ENCODE measurements at places on chromosomes 13 and 19.

DNA sequence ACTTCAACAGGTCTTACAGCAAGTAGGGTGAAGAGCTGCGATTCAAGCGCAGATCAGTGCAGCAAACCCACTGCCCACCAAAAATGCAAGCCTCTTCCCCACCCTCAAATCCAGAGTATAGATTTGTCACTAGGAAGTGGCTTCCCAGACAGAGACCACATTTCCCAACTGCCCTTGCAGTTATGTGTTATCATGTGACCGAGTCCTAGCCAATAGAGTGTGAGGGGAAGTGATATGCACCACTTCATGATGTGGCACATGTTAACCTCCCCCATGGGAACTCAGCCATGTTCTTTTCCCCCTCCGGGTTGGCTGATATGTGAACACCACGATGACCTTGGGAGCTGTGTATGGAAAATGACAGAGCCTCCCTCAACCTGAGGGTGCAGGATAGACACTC, 50.8 kb downstream of the MBD3L2B start:
- DNase-seq = no peak

DNA sequence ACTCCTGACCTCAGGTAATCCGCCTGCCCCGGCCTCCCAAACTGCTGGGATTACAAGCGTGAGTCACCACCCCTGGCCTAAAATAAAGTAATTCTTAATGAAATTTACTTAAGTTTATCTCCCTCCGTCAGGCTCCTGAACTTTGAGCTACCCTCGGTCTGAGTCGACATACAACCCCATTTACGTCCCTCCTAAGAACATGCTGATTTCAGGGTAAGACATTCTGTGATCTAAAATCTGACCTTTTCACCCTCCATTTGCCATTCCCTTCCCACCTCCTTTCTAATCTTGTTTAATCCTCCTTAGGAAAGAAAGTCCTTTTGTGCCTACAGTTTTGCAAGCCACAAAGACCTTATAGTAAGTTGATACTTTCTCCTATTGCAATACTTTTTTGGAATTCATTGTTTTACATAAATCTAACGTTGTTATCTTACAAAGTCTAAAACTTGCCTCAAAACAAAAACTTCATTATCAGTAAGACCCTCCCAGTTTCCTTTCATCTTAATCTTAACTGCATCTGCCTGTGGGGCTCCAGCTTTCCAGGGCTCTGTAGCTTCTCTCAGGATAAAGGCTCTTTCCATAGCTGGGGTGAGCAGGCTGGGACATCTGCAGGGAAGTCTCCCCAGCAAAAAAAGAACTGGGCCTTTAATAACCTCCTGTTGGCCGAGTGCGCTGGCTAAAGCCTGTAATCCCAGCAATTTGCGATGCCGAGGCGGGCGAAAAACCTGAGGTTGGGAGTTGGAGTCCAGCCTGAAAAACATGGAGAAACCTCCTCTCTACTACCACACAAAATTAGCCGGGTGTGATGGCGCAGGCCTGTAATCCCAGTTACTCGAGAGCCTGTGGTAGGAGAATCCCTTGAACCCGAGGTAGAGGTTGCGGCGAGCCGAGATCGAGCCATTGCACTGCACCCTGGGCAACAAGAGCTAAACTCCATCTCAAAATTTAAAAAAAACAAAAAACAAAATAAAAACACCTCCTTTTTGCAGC, 143.1 kb downstream of the ZNF737 start:
- DNase-seq = no peak

DNA sequence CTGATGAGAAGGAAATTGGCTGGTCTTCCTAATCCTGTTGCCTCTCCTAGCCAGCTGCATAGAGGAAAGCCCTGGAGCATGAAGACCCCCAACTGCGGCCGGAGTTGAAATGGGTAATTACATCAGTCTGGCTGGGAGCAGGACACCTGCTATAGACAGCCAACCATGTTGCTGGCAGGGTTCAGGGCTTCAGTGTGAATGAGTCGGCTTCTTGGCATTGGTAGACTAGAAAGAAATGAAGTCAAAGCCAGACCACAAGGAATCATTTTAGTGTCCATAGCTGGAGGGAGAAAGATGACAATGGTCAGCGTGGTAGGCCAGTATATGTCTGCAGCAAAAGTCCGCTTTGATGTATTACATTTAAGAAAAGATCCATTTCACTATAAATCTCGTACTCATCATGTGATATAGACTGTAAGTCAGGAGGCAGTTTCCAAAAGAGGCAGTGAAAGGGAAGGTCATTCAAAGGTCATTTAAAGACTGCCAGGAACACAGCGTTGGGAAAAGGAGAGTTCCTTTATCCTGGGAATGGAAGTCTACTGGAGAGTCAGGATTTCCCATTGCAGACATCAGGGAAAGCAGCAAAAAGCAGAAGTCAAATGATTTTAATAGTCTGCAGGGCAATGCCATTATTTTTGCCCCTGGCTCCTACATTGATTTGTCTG, 262.7 kb downstream of the DNAJC15 start:
- DNase-seq = no peak

DNA sequence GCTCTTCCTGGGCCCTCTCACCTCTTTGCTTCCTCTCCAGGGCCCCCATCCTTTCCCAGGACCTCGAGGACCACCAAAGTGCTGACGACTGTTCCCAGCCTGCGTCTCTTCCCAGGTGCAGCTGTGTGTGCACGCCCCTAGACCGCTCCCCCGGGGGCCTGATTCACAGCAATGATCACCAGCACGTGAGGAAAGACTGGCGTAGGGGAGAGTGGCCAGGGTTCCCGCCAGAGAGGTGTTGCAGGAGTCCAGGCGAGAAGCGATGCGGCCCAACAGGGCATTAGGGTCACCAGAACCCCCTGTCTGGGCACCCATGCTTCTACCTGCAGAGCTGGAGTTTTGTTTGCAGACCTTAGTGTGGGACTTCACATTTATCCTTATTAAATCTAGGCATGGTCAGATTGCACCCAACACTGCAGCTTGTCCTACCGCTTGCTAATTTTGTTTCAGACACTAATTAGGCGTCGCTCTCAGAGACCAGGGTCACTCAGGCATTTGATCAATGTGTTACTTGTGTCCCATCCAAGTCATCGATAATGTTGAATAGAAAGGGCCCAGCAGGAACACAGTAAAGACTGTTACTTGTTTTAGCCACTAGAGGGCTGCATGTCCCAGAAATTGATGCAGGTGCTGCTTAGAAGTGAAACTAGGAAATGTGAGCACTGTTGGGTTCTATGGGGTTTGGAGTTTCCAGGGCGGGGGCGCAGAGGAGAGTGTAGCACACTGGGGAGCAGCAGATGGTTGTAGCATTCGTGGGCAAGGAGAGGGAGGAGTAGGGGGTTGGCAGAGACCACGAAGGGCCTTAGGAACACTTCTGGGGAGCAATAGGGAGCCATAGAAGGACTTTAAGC, 53.2 kb downstream of the CDADC1 start:
- peak; percentile 80 for DNase-seq

GRCh38 chr19:48203794-48204628, 33.5 kb downstream of the ZSWIM9 start:
- peak; percentile 96 for DNase-seq

DNA sequence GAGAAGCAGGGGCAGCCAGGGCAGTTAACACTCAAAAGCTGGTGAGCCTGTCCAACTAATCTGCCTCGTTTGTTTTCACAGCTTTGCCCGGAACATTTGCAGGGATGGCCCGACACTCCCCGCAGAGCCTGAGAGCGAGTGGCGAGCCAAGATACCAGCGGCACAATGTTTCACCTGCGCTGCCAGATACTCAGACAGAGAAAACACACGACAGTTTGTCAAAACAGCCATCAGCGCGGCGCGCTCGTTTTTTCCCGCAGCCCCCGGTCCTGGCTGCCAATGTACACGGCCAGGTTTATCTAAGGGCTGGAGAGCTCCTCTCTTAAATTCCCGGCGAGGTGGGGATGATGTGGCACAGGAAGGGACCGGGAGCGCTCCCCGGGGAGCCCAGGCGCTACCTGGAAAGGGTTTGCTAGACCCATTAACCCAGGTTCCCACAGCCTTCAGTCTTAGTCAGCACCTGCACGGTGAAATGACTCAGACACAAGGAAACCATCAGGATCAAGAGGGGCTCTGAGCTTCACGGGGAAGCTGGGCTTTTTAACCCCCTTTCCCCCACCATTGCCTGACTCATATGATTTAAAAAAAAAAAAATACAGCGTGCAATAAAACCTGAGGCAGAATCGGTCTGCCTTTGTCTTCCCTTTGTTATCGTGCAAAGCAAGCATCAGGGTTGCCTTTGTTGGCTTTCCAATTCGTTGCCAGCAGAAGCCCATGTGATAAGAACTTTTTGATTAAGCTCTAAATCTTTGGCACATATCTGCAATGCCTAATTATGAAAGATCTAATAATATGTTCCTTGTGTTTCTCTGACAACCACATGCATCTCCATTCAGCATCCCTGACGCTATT, 186.2 kb downstream of the EFNB2 start:
- DNase-seq = no peak
